ENCODE measurements at places on chromosomes 16 and 17.

GRCh38 chr17:57577751-57578607, 167.1 kb downstream of the CCDC182 start:
- no peak for DNase-seq

DNA sequence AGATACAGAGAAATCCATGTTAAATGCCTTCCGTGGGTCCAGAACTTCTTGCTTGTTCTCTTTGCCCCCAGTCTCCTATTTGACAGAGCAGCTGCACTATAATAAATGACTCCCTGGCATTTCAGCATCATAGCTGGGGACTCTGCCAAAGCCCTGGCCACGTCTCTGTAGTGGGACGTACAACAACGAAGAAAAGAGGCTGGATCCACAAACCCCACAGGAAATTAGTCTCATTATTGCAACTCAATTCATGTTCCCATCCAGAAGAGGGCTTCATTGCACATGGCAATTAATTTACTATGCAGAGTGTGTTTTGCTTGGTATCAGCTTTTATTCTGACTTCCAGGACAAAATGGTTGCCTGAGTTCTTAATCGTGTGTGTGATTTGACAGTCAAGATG, 121.3 kb downstream of the CDH13 start:
- peak; percentile 83 for DNase-seq

DNA sequence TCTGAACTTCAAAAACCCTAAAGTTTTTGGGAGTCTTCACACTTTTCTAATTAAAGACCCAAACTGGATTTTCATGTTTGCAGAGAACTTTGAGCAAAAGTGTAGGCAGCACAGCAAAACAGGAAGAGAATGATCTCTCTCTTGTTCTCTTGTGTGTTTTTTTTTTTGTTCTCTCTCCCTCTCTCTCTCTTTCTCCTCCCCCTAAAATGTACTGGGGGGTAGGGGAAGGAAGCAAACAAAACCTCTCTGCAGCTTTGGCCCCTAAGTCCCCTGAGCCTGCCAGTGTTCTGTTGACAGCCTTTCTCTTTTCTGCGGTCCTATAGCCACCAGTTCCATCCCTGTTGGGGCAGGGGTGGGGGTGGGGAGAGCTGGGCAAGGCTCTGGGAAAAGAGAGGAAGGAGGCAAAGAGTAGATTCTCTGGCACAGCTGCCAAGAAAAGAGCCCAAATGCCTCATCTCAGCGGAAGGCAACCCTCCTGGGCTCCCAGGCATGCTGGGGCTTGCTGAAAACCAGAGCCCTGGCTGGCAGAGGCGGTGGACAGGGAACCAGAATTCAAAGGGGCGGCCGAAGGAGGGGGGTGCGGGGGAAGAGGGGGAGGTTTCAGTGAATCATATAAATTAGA, 295.3 kb downstream of the SOX9 start:
- DNase-seq = no peak

DNA sequence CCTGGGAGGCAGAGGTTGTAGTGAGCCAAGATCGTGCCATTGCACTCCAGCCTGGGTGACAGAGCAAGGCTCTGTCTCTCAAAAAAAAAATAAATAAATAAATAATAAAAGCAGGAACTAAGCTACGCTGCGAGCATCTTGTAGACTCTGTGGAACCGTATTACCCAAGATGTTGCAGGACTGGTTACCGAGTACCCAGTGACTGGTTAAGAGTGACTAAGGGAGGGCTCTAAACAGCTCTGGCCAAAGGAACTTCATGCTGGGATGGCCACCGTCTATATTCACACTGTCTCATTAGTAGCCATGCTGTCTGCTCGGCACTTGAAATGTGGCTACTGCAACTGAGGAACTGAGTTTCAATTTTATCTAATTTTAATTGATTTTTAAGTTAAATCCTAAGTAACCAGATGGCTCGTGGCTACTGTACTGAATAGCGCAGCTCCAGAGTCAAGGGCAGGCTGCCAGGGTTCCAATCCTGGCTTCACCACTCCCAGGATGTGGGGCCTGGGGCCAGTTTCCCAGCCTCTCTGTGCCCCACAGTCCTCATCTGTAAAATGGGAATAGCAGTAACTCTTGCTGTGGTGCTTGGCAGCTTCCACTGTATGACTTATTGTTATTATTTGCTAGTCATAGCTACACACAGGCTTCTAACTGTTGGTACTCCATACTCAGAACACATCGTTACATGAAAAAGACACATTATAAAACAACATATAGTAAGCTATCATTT, 3.0 kb downstream of the NTAN1 start:
- no peak for DNase-seq

DNA sequence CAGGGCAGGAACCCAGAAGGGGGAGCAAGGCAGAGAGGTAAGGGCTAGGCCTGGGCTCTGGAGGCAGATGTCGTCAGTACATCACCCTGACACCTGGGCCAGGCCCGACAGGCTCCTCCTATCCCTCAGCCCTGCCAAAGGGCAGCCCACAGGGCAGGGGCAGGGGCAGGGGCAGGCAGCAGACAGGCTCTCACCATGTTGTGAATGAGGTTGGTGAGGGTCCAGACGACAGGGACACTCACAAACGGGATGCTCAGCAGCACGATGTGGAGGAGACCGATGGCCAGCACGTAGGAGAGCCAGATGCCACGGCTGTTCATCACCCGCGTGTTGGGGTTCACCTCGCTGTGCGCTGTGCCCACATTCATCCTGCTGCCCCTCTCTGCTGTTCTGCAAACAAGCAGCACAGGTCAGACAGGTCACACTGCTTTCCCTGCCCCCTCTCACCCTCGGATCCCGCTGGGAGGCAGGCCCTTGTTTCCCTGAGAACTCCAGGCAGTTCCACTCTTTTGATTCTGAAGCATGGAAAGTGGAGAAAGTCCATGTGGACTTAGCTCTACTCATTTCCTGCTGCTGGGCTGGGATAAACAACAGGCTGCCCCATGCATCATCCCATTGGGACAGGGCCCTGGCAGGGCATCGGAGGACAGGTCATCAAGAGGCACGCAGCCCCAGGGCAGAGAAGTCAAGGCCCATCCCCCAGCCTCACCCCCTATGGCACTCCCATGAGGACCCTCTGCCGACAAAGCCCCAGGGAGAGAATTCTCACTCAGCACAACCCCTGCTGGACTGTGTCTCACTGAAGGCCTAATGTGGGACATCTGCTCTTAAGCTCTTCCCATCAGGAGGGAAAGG, 3.3 kb downstream of the ORMDL3 start:
- no peak for DNase-seq

GRCh38 chr16:50526249-50526648, 21.9 kb upstream of the NKD1 start:
- no peak for DNase-seq

DNA sequence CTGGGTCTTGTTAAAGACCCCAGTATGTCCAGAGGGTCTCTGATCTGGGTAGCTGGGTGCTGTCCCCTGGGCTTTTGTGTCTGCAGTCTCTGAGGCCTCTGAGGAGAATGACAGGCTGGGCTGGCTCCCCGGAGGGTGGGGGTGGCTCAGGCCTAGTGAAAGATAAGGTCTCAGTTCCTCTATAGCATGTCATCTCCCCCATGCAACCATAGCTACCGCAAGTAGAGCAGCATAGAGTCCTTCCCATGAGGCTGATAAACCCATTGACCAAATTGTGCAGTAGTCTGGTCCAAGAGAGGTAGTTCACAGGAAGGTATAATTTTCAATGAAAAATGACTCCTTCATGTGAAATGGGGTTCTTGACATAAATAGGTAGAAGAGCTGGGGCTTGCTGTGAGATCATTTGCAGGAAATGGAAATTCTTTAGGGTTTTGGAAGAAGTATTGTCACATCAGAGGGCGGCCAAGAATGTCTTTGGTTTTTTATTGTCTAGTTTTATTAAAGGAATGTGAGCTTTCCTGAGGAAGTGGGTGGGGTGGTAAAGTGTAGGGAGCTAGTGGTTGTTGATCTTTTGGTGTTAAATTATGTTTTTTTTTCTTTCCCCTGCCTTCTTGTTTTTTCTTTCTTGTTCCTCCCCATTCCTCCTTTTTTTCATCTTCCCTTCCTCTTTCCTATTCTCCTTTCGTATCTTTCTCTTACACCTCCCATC, 21.0 kb downstream of the SLC7A6OS start:
- no peak for DNase-seq

DNA sequence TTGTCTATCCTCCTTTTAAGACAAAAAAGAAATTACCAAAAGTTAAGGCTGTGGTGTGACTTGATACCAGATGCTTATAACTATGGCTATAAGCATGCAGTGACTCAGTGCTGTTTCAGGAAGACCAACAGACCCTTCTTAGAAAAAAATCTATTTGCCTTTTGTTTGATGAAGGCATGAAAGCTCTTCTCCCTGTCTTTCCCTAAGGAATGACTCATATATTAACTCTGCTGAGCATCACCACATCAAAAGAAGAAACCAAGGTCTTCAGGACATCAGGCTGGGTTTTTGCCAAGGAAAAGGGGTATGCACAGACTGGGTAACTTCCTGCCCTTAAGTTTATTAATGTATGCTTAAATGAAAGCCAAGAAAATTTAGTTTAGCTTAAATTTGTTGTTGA, 47.1 kb downstream of the VMP1 start:
- peak; percentile 86 for DNase-seq

- no peak for DNase-seq
Observed at GRCh38 chr17:45394091-45394490, 38.6 kb downstream of the ARHGAP27 start.

Data from stromal cell of bone marrow (primary cell).